ENCODE measurements at places on chromosomes 5 and 9.

DNA sequence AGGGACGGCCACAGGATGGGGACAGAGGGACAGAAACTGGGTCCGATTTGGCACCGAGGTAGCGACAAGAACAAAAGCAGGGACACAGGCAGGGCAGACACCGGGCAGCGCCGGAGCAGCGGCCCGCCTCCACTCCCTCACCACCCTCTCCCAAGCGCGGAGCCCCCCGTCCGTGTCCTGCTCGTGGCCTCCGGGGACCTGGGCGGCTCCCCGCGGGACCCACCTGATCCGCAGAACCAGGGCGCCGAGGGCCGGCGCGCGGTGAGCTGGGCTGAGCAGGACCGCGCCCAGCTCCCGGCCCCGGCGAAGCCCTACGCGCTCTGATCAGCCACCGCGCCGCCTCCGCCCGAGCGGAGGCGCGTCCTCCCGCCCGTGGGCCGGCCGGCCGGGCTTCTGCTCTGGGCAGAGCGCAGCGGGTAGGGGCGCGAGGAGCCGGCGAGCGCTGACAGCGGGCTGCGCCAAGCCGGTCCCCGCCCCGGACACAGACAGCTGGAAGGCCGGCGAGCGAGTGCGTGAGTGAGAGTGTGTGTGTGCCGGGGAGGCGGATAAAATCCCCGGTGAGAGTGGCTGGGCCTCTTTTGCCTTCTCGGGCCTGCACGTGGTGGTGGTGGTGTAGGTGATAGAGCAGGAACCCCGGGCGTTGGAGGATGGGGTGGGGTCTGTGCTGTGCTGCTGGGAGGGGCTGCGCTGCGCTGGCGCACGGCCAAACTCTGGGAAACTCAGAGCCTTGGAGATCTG lies at the start of gene GGTA1:
Gene GGTA1, minus strand, starts transcription at position 418 of the 738 bp plus-strand sequence. CDS start 31,922 bp downstream, outside the sequence.
- no peak for DNase-seq

DNA sequence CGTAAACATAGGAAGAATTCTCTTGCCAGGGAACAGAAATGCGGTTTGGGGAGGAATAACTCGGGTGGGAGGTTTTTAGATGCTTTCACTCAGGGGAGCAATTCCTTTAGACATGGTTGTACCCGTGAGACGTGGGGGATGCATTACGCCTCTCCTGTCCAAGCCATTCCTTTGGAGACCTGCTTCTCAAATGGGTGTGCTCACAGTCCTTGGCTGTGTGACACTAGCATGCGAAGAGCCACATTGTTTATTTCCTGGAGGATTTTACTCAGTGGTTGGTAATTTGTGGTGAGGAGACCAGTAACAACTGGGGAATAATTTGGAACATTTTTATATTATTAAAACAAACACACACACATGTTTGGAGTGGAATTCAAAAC lies 18.5 kb downstream of the COL15A1 start:
- no peak for DNase-seq

- DNase-seq = no peak
Measured at GRCh38 chr9:136571531-136571930, 25.7 kb upstream of the NOTCH1 start.

DNA sequence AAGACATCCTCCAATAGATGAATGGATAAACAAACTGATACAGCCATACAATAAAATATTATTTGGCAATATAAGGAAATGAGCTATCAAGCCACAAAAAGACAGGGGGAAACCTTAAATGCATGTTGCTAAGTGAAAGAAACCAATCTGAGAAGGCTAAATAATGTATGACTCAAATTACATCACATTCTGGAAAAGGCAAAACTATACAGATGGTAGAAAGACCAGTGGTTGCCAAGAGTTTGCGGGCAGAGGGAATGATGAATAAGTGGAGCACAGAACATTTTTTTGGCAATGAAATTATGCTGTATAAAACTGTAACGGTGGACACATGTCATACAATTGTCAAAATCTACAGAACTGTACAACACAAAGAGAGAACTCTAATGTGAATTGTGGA lies 63.3 kb downstream of the CSF2 start:
- no peak for DNase-seq

GRCh38 chr9:121658166-121658565 lies 6.7 kb downstream of the DAB2IP start:
- no peak for DNase-seq

- no peak for DNase-seq
Measured at GRCh38 chr9:131403493-131403773, 9.5 kb downstream of the PRRC2B start.

GRCh38 chr9:109975574-109976295 lies 195.7 kb downstream of the PALM2AKAP2 start:
- DNase-seq = no peak

Data from stimulated activated CD4-positive, alpha-beta T cell treated with anti-CD3 and anti-CD28 coated beads, Interleukin-1b, Interleukin-23, amount 100 ng/mL, for 4 hours (primary cell).